ENCODE measurements at places on chromosomes 5 and 9.

DNA sequence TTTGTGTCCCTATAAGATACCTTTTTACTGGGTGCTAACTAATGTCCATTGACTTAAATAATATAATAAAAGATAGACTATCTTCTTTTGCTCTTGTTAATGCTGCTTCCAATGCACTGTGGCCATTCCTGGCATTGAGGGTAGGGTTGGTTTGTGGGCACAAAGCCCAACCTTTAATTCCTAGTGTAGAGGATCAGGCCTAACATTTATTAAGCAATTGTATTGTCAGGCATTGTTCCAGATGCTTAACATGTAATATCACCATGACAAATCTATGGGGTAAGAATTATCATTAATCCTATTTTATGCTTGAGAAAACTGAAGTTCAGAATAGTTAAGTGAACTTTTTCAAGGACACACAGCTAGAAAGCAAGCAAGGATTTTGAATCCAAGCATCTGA lies 60.4 kb upstream of the GPBP1 start:
- DNase-seq, result no peak

GRCh38 chr9:115498303-115498702 lies 380.3 kb upstream of the TNC start:
- DNase-seq, result no peak

- no peak for DNase-seq
Observed at GRCh38 chr5:54581831-54582548, 64.4 kb downstream of the SNX18 start.

GRCh38 chr5:181198905-181199519 lies 6.0 kb downstream of the TRIM7 start:
- no peak for DNase-seq

DNA sequence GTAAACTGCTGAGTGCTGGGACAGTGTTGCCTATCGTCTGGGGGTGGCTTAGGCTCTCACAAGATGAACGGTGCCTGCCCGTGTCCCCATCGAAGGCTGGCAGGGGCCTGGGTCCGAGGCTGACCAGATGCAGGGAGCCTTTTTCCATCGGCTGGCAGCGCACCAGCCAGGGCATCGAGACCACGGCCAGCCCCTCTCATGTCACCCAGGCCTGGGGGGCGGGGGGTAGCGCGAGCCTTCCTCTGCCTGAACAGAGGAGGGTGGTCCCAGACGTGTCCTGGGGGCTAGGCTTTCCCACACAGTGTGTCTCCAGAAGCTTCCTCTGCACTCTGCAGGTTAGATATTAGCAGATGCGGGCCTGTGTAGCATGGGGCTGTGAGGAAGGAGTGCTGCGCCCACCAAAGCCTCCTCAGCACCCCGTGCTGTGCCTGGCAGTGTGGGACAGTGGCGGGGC lies 17.3 kb downstream of the FGD3 start:
- DNase-seq, result no peak

- no peak for DNase-seq
Observed at GRCh38 chr5:100909034-100909433, 6.0 kb upstream of the ST8SIA4 start.

- DNase-seq, result no peak
Observed at GRCh38 chr5:9799606-9800005, 169.5 kb upstream of the TAS2R1 start.

GRCh38 chr5:161086461-161086860 lies 234.4 kb upstream of the ATP10B start:
- DNase-seq, result no peak

- no peak for DNase-seq
Observed at GRCh38 chr5:135170500-135170899, 136.5 kb upstream of the PITX1 start.

DNA sequence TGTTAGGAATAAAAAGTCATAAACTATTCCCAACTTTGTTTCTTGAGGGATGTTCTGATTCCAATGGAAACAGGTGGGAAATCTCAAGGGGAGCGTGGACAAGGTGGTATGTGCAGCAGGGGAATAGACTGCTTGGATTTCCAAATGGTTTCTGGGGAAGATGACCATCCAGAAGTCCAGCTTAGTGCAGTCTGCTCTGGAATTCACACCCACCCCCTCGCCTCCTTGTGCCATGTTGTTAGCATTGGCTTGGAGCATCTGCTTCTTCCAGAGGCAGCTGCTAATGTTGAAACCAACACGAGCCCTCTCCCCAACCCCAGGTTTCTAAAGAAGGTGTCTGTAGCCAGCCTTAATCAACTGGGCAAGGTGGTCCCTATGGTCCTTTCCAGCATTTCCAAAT lies 90.9 kb downstream of the PDE6A start:
- no peak for DNase-seq

GRCh38 chr5:108560581-108560980 lies 178.7 kb upstream of the FBXL17 start:
- DNase-seq, result no peak

DNA sequence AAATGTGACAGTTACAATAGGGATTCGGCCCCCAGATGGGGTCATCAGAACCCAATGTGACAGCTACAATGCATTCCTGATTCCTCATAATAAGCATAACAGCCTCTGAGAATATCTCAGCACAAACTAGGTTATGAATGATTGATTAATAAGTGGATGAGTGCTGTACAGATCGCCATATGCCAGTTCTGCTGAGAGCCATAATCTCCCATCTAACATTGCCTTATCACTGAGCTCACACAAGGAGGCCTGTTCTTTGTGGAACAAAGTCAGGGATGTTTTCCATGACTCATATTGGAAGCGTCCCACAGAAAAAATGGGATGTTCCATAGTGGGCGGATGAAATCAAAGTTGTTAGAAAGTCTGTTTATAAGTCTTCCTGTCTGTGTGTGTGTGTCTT lies 89.6 kb downstream of the KIF4B start:
- DNase-seq, result no peak

DNA sequence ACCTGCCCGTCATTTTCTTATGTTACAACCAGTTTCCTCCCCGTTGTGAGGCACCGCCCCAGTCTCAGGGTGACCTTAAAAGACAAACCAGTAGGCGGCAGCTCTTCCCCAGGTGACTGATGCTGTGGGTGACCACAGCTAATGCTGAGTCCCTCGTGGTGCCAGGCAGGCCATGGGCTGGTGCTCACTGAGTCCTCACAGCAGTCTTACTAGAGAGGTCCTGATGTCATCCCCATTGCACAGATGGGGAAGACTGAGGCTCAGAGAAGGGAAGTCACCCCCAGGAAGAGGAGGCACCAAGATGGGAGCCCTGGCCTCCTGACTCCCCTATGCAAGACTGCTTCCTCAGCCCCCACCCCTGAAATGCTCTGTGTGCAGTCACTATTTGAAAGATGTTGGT lies 978 bp downstream of the CFAP157 start:
- DNase-seq, result no peak

GRCh38 chr9:131601683-131602181 lies 56.4 kb downstream of the PRRT1B start:
- no peak for DNase-seq

DNA sequence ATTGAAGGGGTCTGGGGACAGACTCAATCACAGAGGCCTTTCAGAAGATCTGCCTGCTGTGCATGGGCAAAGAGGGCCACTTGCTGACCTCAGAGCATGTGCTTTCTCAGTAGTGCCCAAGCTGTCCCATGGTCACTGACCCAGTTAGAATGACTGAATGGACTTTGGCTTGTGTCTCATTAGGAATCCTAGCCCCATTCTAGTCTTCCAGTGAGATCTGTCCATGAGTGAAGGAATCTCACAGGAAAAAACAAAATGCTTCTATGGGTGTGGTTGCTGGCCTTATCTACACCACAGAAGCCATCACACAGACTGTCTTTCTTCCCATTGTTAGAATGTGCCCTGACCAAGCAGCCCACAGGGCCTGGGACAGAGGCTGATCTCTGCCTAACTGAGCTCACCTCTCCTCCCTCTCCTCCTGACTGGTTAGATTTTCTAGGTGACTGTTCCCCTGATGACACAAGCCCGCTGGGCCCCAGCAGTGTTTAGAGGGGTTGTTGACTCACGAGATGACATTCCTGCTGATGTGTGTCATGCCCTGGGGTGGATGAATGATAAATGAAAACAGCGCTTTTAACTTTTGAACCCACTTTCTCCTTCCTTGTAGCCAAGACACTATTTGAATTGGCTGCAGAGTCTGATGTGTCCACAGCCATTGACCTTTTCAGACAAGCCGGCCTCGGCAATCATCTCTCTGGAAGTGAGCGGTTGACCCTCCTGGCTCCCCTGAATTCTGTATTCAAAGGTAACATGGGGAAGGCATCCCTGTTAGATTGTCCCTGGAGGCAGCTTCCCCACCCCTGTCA lies 24.8 kb downstream of the TGFBI start:
- no peak for DNase-seq

DNA sequence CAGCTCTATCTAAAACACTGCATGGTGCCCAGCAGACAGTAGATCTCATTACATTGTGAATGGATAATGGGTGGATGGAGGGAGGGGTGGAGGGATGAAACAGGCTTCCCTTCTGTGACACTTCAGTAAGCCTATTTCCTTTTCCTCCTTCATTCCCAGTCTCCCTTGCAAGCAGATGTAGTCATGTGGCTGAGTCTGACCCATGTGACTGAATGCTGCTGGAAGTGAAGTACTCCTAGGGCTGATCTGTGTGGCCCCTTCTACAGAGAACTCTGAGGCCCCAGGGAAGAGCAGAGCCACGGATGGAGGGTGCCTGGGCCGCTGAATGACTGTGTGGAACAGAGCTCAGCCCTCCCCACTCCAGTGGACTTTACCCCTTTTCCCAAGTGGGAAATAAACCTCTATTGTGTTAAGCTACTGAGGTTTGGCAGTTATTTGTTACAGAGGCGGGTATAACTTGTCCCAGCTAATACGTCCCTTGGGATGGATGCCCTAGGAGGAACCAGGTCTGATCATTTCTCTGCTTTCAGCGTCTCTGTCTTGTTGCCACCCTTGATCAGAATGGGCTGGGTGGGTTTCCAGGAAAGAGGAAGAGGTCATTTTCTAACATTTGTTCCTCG lies 176.1 kb upstream of the MVB12B start:
- no peak for DNase-seq

All from NCI-H1417 (cell line).